HCT116 (cell line): ENCODE measurements at places on chromosomes 1 and 21. TPM values are rescaled to one million over a fixed set of nuclear protein-coding genes. Genes with fewer than 3 reads are reported as not detected.

- H3K27ac ChIP-seq, result no peak overlapping the region
- H3K27me3 ChIP-seq, result peaks cover 19% of the 10 kb centered on the region; the same call in 1 of the 2 replicates
- no peak for DNase-seq
Measured at GRCh38 chr1:14298806-14299205, 299.7 kb upstream of the KAZN start.

- H3K36me3 ChIP-seq, result no peaks in the 10 kb centered on the region
- no peak overlapping the region for H3K4me3 ChIP-seq
- no peak for DNase-seq
- H3K27me3 ChIP-seq, result no peaks in the 10 kb centered on the region
- peaks cover 11% of the 10 kb centered on the region; the same call in 1 of the 2 replicates for H3K4me1 ChIP-seq
- H3K27ac ChIP-seq, result no peak overlapping the region
Measured at GRCh38 chr1:224064150-224064549, 49.8 kb upstream of the FBXO28 start.

DNA sequence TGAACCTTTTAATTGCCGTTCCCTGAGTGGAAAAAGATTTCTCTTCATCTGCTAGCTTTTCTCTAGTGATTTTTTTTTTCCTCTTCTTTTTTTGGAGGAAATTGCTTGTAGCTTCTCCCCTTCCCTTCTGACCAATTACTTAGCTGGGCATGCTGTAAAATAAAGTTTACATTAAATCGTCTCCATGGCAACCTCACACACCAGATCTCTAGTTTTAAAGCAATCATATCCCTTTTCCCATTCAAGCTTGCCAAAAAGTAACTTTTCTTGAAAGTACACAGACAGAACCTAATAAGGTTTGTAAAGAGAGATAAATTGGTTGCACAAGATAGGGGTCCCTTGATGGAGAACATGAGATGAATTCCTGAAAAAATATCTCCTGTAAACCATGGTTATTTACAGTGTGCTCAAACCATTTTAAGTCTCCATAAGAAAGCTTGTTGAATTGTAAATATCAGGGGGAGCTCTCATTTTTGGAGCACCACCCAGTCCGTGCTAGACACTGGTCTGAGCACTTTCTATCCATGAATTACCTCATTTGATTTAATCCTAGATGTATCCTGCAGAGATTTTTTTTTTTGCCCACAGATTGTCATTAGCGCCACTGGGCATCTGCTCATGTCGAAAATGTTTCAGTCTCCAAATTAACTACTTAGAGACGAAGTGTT, 32.6 kb upstream of the HTR1D start:
- no peaks in the 10 kb centered on the region for H3K36me3 ChIP-seq
- no peaks in the 10 kb centered on the region for H3K4me1 ChIP-seq
- no peak overlapping the region for H3K4me3 ChIP-seq
- DNase-seq, result no peak
- no peak overlapping the region for H3K27ac ChIP-seq
- H3K27me3 ChIP-seq, result no peaks in the 10 kb centered on the region

- no peak for DNase-seq
- H3K27me3 ChIP-seq, result no peaks in the 10 kb centered on the region
- H3K4me1 ChIP-seq, result no peaks in the 10 kb centered on the region
- no peak overlapping the region for H3K4me3 ChIP-seq
- no peak overlapping the region for H3K27ac ChIP-seq
- no peaks in the 10 kb centered on the region for H3K36me3 ChIP-seq
Measured at GRCh38 chr1:115301438-115302020, 36.5 kb downstream of the NGF start.

GRCh38 chr1:18643154-18644012, 12.7 kb downstream of the PAX7 start:
- DNase-seq, result no peak
- H3K36me3 ChIP-seq, result no peaks in the 10 kb centered on the region

GRCh38 chr1:49552101-49552500, 471.7 kb downstream of the AGBL4 start:
- DNase-seq, result no peak
- H3K27me3 ChIP-seq, result no peaks in the 10 kb centered on the region
- H3K4me3 ChIP-seq, result no peak overlapping the region
- H3K36me3 ChIP-seq, result no peaks in the 10 kb centered on the region
- no peak overlapping the region for H3K27ac ChIP-seq

GRCh38 chr21:45386336-45386727, 18.6 kb upstream of the COL18A1 start:
- no peaks in the 10 kb centered on the region for H3K27me3 ChIP-seq
- H3K27ac ChIP-seq, result no peak overlapping the region
- H3K4me1 ChIP-seq, result no peaks in the 10 kb centered on the region
- H3K36me3 ChIP-seq, result no peaks in the 10 kb centered on the region
- no peak overlapping the region for H3K4me3 ChIP-seq
- DNase-seq, result no peak

DNA sequence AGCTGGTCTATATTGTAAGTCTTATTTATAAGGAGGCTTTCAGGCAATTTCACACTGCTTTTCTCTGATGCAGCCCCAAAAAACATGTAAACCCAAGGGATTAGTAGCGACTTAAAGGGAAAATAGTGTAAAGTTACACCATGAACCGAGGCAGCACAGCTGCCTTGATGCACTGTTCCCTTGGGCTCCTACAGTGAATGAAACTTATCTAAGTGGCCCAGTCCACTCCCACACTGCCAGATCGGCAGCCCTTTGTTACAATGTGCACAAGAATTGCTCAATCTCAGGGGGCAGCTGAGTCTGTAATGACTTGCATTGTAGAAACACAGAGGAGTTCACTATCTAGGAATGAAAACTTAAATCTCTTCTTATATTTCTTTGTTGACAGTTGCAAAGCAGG, 120.8 kb upstream of the ADGRL2 start:
- no peak for DNase-seq
- H3K27ac ChIP-seq, result no peak overlapping the region
- H3K36me3 ChIP-seq, result no peaks in the 10 kb centered on the region
- peaks cover 12% of the 10 kb centered on the region for H3K4me1 ChIP-seq
- H3K4me3 ChIP-seq, result no peak overlapping the region

DNA sequence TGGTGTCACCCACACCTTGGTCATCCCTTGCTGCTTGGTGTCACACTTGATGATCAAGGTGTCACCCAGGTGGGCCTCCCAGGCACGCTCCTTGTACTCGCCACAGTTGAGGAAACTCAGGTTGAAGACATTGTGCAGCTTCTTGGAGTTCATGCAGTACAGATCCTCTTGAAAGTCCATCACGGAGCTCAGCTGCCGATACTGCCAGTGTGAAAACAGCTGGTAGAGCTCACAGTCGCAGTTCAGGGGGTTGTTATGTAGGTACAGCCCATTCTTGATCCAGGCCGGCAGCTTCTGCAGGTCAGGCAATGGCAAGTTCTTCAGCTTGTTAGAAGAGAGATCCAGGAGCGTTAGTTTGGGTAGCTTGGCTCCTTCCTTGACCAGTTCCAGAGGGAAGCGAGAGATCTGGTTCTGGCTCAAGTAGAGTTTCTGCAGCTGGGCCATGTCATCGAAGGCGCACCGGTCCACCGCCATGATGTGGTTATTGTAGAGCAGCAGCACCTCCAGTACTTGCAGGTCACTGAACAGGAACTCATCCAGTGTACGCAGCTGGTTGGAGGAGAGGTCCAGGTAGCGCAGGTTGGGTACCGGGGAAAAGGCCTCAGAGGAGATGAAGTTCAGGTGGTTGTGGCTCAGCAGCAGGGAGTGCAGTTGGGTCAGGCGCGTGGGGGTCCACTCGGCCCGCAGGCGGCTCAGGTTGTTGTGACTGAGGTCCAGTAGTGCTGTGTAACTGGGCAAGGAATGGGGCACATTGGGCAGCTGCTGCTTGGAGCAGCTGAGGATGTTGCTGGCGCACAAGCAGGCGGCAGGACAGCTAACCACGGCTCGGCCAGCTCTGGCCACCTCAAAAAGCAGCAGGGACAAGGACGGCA, 1.3 kb downstream of the AMIGO1 start:
- no peaks in the 10 kb centered on the region for H3K36me3 ChIP-seq
- no peak overlapping the region for H3K27ac ChIP-seq
- DNase-seq, result no peak
- no peak overlapping the region for H3K4me3 ChIP-seq

GRCh38 chr1:74363220-74363619, 128.0 kb downstream of the TNNI3K start:
- H3K27me3 ChIP-seq, result no peaks in the 10 kb centered on the region
- DNase-seq, result no peak
- H3K27ac ChIP-seq, result no peak overlapping the region
- no peaks in the 10 kb centered on the region for H3K4me1 ChIP-seq
- H3K4me3 ChIP-seq, result no peak overlapping the region

- no peak for DNase-seq
- H3K4me1 ChIP-seq, result no peaks in the 10 kb centered on the region
Measured at GRCh38 chr1:165877940-165878556, 50.6 kb downstream of the UCK2 start.

DNA sequence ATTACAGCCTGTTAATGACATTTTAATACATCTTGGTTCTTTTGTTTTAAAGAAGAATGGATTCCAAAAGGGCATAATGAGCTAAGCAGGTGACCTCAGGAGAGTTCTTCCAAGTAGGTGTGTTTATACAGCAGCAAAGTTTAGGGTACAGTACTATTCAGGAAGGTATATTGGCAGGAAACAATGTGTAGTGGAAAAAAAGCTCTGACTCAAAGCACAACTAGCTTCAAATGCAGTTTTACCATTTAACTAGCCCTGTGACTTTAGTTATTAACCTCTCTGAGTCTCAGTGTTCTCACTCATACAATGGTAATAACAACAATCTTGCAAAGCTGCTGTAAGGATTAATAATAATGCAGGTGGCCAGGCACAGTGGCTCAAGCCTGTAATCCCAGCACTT, 29.9 kb downstream of the FAF1 start:
- H3K36me3 ChIP-seq, result peaks cover 4% of the 10 kb centered on the region; the same call in 1 of the 2 replicates
- no peak for DNase-seq
- H3K4me3 ChIP-seq, result no peak overlapping the region

DNA sequence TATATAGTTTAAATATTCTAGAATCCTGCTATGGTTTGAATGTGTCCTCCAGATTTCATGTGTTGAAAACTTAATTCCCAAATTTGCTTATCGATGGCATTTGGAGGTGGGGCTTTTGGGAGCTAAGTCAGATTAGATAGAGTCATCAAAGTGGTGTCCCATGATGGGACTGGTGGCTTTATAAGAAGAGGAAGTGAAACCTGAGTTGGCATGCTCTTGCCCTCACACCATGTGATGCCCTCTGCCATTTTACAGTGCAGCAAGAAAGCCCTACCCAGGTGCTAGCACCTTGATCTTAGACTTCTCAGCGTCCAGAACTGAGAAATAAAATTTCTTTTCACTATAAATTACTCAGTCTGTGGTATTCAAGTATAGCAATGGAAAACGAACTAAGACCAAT, 111.3 kb downstream of the TGFB2 start:
- H3K27me3 ChIP-seq, result no peaks in the 10 kb centered on the region
- H3K36me3 ChIP-seq, result no peaks in the 10 kb centered on the region
- H3K27ac ChIP-seq, result no peak overlapping the region
- no peak overlapping the region for H3K4me3 ChIP-seq

DNA sequence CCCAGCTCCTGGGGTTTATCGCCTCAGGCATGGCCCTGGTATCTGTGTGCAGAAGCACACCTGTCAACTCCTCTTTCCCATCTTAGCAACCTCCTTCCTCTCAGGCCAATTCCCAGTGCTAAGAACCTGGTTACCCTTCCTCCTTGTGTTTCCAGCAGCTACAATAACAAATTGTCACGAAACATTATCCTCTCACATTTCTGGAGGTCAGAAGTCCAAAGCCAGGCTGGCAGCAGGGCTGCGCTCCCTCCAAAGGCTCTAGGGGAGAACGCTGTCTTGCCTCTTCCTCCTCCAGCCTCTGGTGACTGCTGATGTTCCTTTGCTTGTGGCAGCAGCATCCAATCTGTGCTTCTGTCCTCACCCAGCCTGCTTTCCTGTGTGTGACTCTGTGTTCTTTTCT, 10.7 kb upstream of the MRPS14 start:
- no peaks in the 10 kb centered on the region for H3K36me3 ChIP-seq
- no peaks in the 10 kb centered on the region for H3K27me3 ChIP-seq
- H3K4me1 ChIP-seq, result no peaks in the 10 kb centered on the region
- no peak overlapping the region for H3K27ac ChIP-seq

DNA sequence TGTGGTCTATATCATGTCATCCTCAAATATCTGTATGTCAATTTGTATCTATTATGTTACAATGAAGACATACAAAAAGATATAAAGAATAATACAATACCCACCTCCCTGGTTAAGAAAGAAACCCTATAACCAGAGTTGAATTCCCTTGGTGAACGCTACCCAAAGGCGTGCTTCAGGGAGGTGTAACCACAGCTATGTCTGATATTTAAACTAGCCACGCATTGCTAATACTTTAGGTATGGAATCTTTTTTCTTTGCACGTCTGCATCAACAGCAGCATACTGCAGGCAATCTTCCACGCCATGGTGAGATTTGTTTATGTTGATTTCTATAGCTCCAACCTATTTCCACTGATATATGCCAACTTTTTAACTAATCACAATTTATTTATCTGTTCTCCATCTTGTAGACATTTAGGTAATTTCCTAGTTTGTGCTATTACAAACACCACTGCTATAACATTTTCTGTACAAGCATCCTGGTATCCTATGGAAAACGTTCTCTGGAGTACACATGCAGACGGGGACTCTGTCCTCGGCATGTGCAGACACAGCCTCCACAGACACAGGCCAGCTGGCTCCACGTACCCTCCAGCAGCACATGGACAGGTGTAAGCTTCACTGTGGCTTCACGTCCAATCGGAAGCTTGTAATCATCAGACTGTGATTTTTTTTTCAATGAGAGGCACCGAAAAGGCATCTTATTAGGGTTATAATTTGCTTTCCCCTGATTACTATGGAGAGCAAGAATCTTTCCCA, 58.5 kb downstream of the HSF2BP start:
- H3K36me3 ChIP-seq, result no peaks in the 10 kb centered on the region
- no peak for DNase-seq
- no peaks in the 10 kb centered on the region for H3K27me3 ChIP-seq
- no peak overlapping the region for H3K27ac ChIP-seq
- H3K4me1 ChIP-seq, result peaks cover 26% of the 10 kb centered on the region

- H3K4me3 ChIP-seq, result no peak overlapping the region
- H3K36me3 ChIP-seq, result no peaks in the 10 kb centered on the region
- DNase-seq, result no peak
- H3K4me1 ChIP-seq, result no peaks in the 10 kb centered on the region
Measured at GRCh38 chr21:35485364-35485763, 436.3 kb upstream of the RUNX1 start.

The BSND gene
- not detected for total RNA-seq

The ZNF695 gene
- 14.9 TPM for total RNA-seq

The CA14 gene
- 0.39 TPM for total RNA-seq

The GPR137B gene
- 11.4 TPM for total RNA-seq

The ABCA4 gene
- 0.22 TPM for total RNA-seq

The CD1C gene
- not detected for total RNA-seq

The ELF3 gene
- total RNA-seq, result 200 TPM

The GON4L gene
- total RNA-seq, result 40.8 TPM
